ENCODE measurements at places on chromosomes 5 and 9.

- DNase-seq = no peak
Observed at GRCh38 chr9:8659108-8659507, 859.5 kb upstream of the DMAC1 start.

- DNase-seq = no peak
Observed at GRCh38 chr5:113214606-113215323, 220.0 kb downstream of the TSSK1B start.

DNA sequence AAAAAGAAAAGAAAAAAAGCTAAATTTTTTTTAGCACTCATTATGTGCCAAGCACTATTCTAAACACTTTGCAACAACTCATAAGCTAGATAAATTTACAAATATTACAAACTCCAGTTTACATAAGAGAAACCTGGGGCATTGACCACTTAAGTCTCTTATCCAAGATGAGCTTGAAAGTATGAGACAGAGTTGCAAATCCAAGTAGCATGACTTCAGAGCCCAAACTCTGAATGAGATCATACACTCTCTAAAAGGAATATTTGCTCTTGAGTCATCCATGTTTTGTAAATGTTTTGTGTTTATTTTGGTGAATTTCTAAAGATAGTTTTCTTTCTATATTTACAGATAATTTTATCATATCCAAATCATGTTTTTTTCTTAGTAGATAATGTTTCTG, 4.0 kb upstream of the SHOC1 start:
- no peak for DNase-seq

- DNase-seq = no peak
Observed at GRCh38 chr9:2853517-2853916, 9.6 kb upstream of the PUM3 start.

DNA sequence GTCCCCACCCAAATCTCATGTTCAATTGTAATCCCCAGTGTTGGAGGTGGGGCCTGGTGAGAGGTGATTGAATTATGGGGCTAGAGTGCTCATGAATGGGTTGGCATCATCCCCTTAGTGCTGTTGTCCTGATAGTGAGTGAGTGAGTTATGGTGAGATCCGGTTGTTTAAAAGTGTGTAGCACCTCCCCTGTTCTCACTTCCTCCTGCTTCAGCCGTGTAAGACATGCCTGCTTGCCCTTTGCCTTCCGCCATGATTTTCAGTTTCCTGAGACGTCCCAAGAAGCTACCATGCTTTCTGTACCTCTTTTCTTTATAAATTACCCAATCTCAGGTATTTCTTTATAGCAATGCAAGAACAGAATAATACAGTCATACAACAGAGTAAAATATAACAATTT, 742 bp upstream of the LECT2 start:
- no peak for DNase-seq

GRCh38 chr9:91942201-91942600, 7.8 kb downstream of the ROR2 start:
- no peak for DNase-seq

GRCh38 chr5:164501344-164501743, 995.9 kb downstream of the MAT2B start:
- DNase-seq = no peak

DNA sequence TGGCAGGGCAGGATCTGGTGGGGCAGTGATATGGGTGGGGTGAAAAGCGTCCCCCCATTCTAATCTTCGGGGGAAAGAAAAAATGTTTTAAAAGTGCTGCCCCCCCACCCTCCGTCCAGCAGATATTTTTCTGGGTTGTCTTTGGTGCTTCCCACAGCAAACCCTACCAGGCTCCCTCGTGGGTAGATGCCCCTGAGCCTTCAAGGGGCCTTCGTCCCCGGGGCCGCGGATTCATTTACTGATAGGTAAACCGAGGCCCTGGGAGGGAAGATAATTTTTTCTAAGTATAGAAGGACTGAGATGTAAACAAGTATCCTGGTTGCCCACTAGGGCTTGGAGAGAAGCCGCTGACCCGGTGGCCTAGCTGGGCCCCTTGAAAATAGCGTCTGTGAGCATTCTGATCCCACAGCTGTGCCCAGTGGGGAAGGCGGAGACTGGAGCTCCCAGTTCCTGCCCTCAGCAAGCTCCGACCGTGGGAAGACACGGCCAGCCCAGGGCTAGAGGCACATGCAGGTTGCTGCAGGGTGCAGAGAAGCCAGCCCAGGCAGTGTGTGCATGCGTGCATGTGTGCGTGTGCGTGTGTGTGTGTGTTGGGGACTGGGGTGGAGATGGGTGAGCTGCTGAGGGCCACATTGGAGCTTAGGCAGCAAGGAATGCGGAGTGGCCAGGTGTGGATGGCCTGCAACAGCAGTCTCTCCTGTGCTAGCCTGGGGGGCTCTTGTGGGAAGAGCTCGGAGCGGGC, 6.0 kb upstream of the RXRA start:
- DNase-seq = no peak

DNA sequence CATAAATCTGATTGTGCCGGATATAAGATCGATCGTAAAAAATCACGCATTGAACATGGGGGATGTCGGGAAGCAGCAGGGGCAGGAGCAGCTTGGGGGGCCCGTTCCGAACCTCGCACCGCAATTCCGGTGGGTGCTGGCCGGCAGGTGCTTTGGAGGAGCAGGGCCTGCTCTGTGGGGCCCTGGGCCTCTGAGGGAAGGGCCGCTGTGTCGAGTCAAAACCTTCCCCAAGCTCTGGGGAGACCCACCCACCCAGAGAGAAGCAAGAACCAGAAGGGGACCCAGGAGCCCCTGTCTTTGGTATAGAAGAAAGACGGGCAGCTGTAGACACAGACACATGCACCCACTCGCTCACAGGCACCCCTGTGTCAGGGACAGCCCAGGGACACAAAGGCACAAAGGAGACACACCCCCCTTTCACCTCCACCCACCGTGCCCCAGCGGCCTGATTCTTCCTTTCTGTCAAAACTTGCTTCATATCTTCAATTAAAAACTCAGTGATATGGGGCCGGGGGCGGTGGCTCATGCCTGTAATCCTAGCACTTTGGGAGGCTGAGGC, 49.4 kb upstream of the ZBTB43 start:
- no peak for DNase-seq

- no peak for DNase-seq
Observed at GRCh38 chr5:111117136-111117535, 25.0 kb downstream of the WDR36 start.

GRCh38 chr5:159337016-159337955, 7.0 kb upstream of the IL12B start:
- DNase-seq = no peak

GRCh38 chr5:51958473-51958872, 575.2 kb downstream of the ISL1 start:
- no peak for DNase-seq

DNA sequence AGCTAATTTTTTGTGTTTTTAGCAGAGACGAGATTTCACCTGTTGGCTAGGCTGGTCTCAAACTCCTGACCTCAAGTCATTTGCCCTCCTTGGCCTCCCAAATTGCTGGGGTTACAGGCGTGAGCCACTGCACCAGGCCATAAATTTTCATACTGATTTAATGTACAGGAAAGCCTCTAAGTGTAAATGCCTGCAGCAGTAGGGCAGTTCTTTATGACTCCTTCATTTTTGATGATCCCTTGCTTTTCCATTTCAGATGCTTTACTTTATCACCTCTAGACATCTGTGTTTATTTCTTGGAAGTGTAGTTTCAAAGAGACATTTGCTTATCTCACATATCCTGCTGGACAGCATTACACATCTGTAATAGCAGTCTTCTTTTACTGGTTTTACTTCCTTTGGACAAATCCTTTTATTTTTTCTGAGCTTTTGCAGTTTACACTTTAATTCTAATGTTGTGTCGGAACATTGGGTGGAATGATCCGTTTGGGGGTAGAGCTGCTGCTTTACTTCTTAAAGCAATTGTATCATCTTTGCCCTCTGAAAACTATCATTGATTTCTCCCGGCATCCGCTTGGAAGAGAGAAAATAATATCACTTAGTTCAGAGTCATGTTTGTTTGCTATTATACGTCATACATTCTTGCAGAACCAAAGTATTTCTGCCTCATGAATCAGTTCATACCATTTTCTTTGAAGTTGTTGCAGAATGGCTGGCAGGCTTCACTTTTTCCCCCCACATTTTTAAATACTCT, 36.0 kb downstream of the SCGB3A1 start:
- DNase-seq = no peak

GRCh38 chr5:8288334-8288733, 419.4 kb downstream of the MTRR start:
- no peak for DNase-seq

DNA sequence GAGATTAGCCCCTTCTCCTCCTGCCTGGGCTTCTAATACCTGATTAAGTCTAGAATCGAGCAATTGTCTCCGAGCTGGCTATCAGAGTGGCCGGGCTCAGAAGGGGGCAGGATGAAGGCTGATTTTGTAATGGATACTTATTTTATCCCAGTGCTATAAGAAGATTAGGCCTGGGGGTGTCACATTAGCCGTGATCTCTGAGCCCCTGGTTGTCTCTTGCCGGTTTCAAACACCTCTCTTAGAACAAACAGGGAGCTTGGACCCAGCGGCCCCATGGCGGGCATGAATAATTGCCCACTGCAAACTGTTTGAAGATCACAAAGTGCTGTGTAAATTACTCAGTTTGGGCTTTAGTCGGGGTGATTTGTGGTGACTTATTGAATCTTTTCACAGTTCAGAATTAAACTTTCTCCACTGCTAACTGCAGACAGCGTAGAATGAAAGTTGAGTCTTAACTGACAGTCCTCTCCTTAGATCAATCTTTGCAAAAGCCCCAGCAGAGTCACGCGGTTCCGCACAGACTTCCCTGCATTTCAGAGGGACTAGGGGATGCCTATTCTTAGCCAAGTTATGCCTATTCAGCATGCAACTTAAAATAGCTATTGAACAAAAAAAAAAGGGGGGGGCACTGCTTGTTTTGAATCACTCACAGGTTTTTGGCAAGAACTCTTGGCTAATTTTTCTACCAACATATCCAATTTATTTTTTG, 200.6 kb upstream of the IRX1 start:
- DNase-seq = no peak

GRCh38 chr5:31285025-31285424, 91.5 kb downstream of the CDH6 start:
- DNase-seq = no peak

DNA sequence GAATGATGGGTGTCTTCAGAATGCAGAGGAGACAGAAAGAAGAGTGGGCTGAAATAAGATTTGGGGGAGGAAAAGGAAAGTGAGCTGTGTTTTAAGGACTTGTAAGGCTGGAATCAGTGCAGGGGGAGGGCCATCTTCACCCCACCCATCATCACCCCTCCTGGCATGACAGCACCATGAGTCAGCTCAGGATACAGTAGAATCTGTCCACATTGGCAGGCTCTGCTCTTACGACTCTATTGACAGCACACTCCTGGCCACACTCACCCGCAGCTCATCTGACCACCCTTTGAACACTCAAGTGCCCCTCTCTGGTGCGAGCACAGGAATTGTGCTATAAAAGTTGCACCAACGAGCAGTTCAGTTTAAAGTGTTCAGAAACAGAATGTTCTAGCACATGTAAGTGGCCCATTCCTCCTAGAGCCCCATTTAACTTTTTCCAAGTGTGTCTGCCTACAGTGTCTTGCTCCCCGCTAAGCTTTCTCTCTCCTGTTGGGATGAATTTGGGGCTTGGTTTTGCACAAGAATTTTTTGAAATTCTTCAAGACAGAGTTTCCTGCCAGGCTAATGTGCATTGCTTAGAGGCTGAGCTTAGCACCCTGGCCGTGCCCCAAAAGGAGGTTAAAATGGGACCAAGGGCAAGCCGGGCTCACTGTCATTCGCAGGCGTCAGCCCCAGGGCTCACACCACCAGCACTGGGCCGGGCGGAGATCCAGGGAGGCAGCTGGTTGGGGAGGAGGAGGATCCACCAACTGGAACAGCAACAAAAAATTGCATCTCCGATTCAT, 12.0 kb downstream of the ADRA1B start:
- DNase-seq = no peak

- DNase-seq = no peak
Observed at GRCh38 chr5:105131045-105131444, 1568.5 kb upstream of the NUDT12 start.

DNA sequence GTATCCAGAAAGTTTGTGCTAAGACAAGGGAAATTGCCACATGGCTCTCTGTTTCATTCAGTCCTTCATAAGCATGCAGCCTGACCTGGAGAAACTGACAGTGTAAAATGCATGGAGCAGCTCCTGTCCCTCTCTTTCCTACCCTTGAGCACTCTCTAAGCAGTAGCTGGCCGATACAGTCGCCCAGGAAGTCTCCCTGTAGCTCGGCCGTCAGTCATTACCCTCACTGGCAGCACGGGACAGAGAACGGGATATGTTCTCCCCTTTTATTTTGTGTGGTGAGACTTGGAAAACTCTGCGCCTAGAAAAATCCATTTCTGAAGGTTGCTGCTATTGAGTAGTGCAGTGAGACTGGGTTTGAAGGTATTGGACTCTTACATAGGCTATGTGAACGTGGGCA, 56.8 kb upstream of the KCNMB1 start:
- no peak for DNase-seq

- DNase-seq = no peak
Observed at GRCh38 chr9:129411501-129412175, 209.3 kb downstream of the C9orf50 start.

GRCh38 chr5:39543335-39543734, 118.6 kb upstream of the DAB2 start:
- no peak for DNase-seq

- DNase-seq = no peak
Observed at GRCh38 chr5:96293966-96294883, 138.8 kb downstream of the PCSK1 start.

DNA sequence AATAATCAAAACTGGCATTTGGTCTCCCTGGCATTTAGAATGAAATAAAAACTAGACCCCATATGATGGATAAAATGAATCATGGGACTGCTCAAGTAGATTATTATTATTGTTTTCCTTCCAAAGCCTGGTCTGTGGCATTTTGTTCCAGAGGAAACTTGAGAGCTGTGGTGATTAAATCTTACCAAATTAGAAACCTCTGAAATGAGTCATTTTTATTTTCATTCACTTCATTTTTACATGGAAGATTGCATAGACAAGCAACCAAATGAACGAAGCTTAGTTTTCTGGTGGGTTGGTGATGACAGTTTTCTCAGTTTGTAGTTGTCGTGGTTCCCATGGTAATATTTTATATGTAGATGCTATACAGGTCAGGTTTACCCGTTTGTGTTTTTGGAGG, 23.4 kb downstream of the PAM start:
- DNase-seq = no peak

DNA sequence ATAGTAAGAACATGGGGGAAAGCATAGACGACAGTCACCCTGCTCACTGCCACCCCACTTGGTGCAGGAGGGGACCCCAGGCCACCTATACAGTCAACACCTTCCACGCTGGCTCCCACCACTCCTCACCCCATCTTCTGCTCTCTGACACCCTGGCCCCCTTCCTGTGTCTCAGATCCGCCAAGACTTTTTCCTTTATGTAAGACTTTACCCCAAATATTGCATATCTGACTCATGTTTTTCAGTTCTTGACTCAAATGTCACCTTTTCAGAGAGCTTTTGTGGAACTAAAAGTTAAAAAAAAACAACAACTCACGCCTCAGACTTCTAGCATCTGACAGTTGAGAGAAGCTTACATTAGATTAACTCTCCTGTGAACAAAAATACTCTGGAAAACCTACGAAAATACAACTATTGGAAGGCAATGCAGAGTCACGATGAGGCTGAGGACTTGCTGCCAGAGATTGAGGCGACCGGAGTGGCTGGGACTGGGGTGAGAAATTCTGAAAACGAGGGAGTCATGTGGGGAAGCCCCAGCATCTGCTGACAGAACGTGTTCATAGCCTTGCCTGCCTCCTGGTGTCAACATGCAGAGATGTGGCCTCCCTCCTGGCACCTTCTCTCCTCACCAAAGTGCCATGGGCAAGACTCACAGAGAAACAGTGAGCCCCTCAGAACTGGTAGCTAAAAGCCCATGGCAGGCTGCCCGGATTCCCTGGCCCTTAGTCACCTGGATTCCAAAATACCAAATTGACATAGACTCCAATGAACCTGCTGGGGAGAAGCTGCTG, 22.4 kb upstream of the FCN2 start:
- DNase-seq = no peak
